AG04450 (cell line): ENCODE measurements at places on chromosomes 5 and 9. TPM values are rescaled to one million over a fixed set of nuclear protein-coding genes. Genes with fewer than 3 reads are reported as not detected.

- no peak for DNase-seq
These were observed 1.9 kb downstream of the ANKH start for GRCh38 chr5:14869668-14870164.

DNA sequence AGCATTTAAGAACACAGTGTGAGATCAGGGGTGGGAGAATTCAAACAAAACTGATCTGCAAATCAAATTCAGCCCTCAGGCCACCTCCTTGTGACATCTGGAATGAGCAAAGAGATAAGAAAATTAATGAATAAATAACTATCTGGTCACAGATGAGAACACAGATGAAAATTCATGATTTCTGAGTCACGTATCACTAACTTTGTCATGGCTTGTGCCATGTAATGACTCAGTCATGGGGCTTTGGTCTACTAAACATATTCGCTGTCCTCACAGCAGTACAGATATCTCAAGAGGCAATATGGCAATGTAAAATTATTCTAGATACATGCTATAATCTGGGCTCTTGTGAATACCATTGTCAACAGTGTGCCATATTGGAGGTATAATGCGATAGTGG is 274.4 kb downstream of the MAN2A1 start:
- DNase-seq: no peak

DNA sequence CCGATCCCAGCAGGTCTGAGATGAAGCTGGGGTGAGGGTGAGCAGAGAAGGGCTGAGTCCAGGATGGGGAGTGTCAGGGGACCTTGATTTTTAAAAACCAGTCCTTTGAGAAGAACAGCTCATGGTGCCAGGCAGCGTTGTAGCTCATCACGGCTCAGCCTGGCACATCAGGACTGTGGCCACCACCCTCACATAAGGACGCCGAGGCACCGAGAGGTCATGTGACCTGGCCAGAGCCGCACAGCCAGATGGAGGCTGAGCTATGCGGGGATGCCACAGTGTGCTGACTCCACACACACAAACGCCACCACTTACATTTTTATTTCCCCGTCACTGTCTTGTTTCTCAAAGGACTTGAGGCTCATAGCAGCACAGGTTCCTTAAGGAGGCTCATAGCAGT is 32.9 kb upstream of the CEP72 start:
- no peak for DNase-seq

DNA sequence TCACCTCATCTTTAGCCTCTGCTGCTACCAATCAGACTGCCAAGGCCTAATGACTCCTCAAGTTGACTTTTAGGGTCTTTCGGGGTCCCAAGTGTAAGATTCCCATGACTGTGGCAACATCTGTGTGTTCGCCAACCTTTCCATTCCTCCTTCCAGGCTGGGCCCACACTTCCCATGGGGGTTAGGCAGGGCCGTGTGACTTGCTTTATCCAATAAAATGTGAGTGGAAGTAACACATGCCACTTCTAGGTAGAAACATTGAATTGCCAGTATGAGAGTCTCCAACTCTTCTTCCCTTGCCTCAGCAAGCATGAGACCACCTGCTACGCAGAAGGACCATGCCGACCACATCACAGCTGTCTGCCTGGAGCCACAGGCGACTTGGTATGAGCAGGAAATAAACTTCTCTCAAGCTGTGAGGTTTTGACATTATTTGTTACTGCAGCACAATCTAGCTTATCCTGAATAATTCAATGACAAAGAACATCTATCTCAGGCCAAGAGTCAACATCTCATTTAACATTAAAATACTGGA is 190.4 kb upstream of the IER5L start:
- DNase-seq: no peak

Gene RANBP17
- 11.6 and 12.9 TPM in 2 replicates for polyA plus RNA-seq

DNA sequence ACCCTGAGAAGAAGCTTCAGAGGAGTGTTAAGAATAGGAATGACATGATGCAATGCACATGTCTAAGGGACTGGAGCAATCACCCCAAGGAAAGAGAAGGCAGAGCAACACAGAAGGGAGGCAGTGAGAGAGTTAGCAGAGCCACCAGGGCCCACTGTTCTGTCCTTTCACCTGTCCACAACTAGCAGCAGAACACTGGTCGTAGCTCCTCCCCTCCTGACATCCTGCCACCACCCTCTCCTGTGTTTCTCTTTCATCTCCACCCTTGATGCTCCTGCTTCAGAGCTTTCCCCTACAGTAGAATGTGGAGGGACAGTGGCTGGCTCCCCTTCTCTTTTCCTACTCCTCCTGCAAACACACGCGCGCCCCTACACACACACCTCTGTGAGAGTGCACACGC is 483.4 kb upstream of the KIF2A start:
- no peak for DNase-seq

Gene TAS2R1
- 0.09 and 0.14 TPM in 2 replicates for polyA plus RNA-seq

Gene GRAMD2B
- 9.4 and 11.9 TPM in 2 replicates for polyA plus RNA-seq

GRCh38 chr5:139611703-139612584 is 36.2 kb upstream of the CXXC5 start:
- no peak for DNase-seq

Gene GLRA1
- not detected in 2 replicates for polyA plus RNA-seq

Gene SLC4A9
- not detected in 2 replicates for polyA plus RNA-seq

Gene TMEM174
- polyA plus RNA-seq: not detected in 2 replicates

DNA sequence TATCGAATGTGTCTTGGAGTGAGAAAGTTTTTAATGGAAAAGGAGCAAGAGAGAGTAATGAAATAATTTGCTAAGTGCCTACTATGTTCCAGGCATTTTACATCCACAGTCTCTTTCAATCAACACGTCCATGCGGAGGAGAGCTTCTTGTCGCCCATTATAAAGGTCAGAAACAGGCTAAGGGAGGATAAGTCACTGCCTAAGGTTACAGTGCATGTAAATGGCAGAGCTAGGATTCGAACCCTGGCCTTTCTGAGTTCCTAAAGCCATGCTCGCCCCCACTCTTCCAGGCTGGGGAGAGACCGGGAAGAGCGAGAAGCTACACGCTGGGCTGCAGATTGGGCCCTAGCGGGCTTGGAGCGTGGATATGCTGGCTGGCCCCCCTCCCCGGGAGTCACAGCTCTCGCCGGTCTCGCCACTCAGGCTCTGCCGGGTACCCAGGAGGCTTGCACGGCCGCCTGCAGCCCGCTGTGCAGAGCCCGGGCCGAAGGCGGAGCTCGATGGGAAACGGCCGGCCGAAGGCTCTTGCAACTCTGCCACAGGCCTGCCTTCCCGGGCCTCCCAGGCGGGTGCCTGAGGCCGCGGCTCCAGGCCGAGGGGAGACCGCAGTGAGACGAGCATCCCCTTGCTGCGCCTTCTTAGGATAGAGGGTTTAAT is 775 bp upstream of the LHX2 start:
- no peak for DNase-seq

DNA sequence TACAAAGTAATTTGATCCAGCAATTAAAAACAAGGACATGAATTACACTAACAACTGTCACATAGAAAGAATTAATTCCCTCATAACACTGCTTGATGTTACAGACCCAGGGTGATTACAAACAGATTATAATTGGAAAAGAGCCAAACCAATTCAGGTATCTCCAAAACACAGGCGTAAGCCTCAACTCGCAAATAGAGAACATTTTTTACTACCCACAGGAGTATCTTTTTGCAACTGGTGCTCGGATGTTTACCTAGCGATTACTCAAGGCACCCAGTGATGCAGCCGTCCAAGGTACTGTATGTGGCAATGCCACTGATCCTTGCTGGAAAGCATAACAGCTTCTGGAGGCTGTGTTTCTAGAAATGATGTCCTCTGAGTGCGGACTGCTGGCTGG is 386.1 kb upstream of the KIF2A start:
- DNase-seq: no peak

GRCh38 chr9:95791695-95792094 is 83.8 kb upstream of the ERCC6L2 start:
- DNase-seq: no peak

Gene OR1Q1
- polyA plus RNA-seq: 0.14 and 0.31 TPM in 2 replicates

Gene PDE8B
- 0.02 TPM in 2 replicates for polyA plus RNA-seq

GRCh38 chr9:92641092-92641809 is 28.7 kb downstream of the IPPK start:
- no peak for DNase-seq

Gene SLC45A2
- not detected in 2 replicates for polyA plus RNA-seq

DNA sequence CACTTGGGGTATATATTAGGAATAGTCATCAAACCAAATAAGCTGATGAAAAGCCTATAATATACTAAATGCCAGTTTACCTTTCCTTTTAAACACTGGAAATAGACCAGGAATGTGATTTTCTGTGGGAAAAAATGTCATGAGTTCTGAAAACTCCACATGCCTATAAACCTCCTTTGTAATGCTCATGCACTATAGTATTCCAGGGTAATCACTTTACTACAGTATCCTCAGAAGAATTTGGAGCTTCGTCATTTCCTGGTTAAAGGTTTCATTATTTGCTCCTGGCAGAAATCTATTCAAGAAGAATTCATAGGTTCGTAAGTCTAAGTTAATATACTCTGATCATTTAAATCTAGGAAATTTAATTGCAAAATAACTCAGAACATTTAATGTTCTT is 1076.7 kb upstream of the DMAC1 start:
- DNase-seq: no peak

DNA sequence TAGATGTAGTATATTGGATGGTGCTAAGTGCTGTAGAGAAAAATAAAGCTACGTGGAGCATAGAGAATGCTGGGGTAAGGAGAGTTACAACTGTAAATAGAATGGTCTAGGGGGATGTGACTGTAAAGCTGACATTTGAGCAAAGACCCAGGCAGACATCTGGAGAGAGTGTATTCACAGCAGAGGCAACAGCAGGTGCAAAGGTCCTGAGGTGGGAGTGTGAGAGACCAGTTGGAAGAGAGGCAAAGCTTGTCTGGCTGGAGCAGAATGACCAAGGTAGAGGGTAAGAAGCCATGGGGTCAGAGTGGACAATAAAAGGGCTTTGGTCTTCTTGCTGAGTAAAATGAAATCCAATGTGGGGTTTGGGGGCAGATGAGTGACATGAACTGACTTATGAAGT is 92.9 kb upstream of the IQGAP2 start:
- no peak for DNase-seq

DNA sequence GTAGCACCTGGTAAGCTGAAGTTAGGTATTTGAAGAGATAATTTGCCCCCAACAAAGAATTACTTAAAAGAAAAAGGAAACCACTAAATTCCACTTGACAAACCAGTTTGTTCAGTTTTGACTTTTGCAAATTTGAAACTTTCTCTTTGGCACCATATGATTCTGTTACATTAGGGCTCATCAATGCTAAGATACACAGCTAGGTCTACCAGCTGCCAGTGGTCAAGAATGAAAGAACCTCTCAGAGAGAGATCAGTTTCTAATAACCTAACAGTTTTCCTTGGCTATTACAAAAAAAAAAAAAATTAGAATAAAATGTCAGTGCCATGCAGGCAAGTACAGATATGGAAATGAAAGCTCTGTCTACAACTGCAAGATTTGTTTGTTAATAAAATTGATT is 92.3 kb downstream of the CAAP1 start:
- no peak for DNase-seq

DNA sequence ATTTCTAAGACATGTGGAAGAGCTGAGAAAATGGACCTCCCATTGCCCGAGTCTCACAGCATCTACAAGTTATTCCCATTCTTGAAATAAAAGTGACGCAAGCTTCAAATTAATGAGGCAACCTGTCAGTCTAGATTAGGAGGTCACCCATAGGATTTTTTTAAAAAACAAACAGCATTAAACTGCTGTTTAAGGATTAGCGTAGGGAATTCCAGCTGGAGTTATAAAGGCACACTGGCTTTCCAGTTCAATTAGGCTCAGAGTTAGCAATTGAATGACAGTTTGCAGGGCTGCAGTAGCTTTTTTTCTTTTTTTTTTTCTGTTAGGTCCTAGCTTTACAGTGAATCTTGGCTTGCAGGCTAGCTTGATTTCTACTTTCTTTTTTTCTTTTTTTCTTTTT is 16.2 kb downstream of the PRKACG start:
- no peak for DNase-seq

Gene SDHA
- polyA plus RNA-seq: 116 and 122 TPM in 2 replicates

GRCh38 chr5:53922508-53923498 is 362.4 kb downstream of the NDUFS4 start:
- no peak for DNase-seq

Gene NSUN2
- polyA plus RNA-seq: 41.5 and 42.0 TPM in 2 replicates

Gene NIPAL4
- 0.20 and 0.32 TPM in 2 replicates for polyA plus RNA-seq

DNA sequence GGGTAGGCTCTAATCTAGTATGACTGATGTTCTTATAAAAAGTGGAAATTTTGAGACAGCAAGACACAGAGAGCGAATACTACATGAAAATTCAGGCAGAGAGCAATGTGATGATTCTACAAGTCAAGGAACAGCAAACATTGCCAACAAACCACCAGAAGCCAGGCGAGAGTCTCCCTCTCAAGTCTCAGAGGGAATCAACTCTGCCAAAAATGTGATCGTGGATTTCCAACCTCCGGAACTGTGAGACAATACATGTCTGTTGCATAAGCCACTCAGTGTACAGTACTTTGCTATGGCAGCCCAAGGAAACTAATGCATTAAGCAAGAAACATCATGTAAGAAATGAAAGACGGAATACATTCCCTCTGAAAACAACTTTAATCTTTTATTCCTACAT is 52.1 kb upstream of the CCNG1 start:
- DNase-seq: no peak

GRCh38 chr9:4762108-4762885 is 21.3 kb upstream of the AK3 start:
- DNase-seq: peak; percentile 44

GRCh38 chr5:5978501-5979376 is 399.6 kb downstream of the MED10 start:
- no peak for DNase-seq

- DNase-seq: peak; percentile 100
These were observed 29.5 kb downstream of the TGFBI start for GRCh38 chr5:136058039-136058971.

- DNase-seq: no peak
These were observed 24.9 kb downstream of the PCDHGC5 start for GRCh38 chr5:141513627-141514329.

DNA sequence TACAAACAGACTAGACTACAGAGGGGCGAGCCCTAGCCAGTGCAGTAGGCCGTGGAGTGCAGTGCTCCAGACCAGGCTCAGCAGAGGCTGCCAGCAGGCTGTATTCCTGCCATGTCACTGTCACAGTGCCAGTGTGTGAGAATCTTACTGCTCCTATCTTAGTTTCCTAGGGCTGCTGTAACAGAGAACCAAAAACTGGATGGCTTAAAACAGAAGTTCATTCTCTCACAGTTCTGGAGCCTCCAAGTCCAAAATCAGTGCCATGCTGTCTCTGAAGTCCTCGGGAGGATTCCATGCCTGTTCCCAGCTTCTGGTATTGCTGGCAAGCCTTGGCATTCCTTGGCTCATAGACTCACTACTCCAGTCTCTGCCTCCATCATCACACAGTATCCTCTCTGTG is 75.0 kb upstream of the SAP30L start:
- DNase-seq: no peak

DNA sequence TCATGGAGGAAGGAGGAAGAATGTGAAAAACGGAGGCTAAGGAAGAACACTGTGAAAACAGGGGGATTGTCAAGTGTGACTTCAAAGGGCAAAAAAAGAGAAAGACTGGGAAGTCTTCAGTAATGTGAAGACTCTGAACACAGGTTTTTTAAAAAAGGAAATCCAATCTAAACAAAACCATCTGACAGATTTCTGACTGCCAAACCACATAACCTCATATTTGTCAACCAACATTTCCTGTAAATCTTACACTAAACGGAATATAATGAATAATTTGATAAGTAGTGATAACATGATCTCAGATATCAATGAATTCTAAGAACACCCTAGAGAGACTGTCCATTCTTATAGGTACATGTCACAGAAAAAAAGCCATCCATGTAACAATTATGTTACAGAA is 124.7 kb downstream of the FBN2 start:
- DNase-seq: no peak
